CD4-positive, alpha-beta T cell treated with Interleukin-1 beta for 1 hour (primary cell): ENCODE measurements at places on chromosomes 4 and X.

DNA sequence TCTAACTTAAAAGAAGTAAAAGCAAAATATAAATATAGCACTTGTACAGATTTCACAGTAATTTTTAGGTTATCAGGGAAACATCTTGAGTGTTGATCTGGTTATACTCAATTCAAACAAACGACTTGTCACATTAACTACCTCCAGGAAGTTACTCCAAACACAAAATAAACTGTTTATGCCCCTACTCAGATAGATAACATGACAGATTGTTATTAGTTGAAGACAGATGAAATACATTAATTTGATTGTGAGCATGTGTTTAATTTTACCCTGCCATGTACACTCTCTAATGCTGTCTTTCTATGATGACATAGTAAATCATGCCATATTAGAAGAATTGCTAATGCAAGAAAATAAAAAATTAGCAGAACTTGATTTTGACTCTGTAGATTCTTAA is 88.0 kb downstream of the RAB28 start:
- DNase-seq = no peak

DNA sequence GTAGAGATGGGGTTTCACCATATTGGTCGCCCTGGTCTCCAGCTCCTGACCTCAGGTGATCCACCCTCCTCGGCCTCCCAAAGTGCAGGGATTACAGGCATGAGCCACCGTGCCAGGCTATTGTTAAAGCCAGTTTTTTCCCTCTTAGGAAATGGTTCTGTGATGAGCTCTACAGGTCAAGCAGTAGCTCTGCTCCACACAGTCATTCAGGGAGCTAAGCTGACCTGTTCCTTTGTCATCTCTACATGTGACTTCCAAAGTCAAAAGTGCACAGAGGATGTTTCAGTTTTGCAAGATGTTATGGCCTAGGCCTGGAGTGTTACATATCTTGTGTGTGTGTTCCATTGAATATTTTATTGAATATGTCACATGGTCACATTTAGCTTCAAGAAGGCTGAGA is 11.4 kb downstream of the MCUB start:
- DNase-seq = no peak

DNA sequence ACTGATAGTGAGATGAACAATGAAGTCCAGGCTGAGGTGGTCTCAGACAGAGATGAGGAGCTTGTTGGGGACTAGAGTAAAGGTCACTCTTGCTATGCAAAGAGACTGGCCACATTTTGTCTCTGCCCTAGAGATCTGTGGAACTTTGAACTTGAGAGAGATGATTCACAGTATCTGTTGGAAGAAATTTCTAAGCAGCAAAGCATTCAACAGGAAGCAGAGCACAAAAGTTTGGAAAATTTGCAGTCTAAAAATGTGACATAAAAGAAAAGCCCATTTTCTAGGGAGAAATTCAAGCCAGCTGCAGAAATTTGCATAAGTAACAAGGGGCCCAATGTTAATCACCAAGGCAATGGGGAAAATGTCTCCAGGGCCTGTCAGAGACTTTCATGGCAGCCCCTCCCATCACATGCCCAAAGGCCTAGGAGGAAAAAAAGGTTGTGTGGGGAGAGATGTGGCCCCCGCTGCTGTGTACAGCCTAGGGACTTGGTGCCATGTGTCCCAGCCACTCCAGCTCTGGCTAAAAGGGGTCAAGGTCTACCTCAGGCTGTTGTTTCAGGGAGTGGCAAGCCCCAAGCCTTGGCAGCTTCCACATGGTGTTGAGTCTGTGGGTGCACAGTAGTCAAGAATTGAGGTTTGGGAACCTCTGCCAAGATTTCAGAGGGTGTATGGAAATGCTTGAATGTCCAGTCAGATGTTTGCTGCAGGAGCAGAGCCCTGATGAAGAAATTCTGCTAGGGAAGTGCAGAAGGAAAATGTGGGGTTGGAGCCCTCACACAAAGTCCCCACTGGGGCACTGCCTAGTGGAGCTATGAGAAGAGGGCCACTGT is 262.8 kb downstream of the DKK2 start:
- no peak for DNase-seq

- DNase-seq = no peak
These were observed 23.9 kb upstream of the CXCL13 start for GRCh38 chr4:77581724-77582123.

DNA sequence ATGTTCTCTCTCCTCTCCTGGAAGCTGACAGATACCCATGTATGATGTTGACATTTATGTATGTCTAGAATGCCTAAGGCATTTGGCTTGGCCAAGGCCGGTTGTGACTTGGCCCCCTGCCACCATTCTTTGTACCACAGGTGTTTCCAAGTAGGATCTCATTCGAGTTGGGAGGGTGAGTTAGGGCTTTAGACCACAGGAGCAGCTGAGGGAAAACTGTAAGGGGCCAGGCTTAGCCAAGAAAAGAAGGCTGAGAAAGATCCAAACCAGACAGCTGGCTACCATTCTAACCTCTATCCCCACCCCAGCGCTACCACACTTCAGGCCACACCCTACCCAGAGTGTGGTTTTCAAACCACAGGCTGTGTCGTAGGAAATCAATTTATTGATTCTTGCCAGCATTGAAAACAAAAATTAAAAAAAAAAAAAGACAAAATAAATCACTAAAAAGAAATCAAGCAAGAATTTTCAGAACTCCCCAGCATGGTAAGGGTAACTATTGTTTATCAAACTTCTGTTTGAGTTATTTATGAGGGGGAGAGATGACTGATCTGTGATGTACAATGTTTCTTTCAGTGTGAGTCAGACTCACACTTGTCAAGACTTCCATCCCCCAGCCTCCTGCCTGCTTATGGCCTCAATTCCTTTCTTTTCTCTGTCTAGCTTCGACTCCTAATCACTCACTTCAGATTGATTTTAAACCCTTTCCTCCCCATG is 9.9 kb downstream of the TMSB4X start:
- peak; percentile 59 for DNase-seq

DNA sequence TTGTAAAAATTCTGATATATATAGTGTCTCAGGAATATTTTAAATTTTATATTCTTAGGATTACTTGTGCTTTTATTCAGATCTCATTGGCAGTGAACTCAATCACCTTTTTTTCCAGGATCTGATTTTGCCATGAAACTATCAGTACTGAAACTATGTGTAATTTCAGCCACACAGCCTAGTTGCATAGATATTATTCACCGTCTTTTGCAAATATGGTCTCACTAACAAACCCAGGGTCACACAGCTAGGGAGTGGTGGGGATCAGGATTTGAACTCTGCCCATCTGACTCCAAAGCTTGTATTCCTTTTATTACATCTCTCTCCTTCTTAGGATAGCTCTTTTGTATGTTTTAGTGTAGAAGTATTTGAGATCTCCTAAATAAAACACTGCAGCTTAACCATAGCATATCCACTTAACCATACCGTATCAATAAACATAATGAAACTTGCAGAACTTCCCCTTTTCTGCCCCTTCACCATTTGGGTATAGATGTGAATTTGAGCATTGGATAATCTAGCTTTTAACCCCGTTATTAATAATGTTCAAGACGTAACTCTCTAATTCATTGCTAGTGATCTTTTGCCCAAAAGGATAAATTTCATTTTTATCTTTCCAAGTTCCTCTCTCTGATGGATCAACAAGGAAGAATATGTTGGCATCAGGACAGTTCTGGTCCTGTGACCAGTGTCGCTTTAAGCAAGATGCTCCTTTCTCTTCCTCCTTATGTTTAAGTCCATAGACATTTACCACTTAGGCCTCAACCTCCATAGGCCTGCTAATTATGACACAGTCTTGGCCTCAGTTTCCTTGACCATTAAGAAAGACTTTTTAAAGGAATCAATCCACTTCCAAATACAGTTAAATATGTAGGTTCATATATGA is 74.6 kb downstream of the RAPGEF2 start:
- DNase-seq = no peak

GRCh38 chrX:22541926-22542325 is 269.2 kb downstream of the CBLL2 start:
- DNase-seq = no peak

GRCh38 chrX:666762-667720 is 36.5 kb downstream of the SHOX start:
- no peak for DNase-seq

DNA sequence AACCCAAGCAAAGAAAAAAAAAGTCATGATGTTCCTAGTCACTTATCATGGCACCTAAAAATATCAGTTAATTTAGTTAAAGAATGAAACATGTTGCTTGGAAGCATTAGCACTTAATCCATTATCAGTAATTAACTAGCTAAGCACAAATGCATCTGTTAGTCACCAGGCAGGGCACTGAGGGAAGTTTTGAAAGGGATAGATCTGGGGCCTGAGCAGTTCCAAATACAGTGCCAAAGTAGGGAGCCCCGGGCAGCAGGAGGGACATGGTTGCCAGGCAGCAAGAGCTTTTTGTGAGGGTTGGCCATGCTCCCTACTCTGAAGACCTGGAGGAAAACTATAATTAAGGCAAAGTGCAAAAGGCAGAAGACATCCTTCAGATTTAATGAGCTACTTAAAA is 62.0 kb downstream of the PHKA1 start:
- no peak for DNase-seq

GRCh38 chr4:26621366-26621765 is 37.5 kb downstream of the TBC1D19 start:
- no peak for DNase-seq

- DNase-seq = no peak
These were observed 464 bp downstream of the RASGEF1B start for GRCh38 chr4:81471298-81471587.

DNA sequence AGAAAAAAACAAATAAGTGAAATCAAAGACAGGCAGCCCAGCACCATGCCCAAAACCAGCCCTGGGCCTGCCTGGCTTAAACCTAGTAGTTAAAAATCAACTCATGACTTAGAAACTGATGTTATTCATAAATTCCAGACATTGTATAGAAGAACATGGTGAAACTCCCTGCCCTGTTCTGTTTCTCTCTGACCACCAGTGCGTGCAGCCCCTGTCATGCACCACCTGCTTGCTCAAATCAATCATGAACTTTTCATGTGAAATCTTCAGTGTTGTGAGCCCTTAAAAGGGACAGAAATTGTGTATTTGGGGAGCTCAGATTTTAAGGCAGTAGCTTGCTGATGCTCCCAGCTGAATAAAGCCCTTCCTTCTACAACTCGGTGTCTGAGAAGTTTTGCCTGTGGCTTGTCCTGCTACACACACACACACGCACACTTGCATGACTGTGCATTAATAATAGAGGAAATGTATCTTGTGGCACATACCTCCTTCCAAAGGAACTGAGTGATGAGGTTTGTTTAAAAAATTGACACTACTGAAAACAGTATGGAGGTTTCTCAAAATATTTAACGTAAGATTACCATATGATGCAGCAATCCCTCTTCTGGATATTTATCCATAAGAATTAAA is 39.2 kb upstream of the UGT2B7 start:
- no peak for DNase-seq

DNA sequence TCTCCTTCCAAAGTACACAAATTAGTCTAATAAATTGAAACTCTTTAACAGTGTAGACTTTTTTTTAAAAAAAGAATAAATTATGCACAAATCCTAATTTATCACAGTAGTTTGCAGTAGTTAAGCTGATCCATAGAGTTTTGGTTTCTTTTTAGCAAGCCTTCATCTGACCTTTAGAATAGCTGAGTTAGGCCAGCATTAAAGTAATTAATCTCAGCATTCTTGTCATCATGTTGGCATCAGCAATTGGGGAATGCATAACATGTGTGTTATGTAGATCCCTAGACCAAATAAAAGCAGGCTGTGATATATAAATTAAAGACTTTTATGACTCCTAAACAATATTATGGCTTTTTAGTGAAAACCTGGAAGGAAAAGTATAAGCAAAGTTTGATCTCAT is 426.5 kb upstream of the PABPC4L start:
- DNase-seq = no peak

DNA sequence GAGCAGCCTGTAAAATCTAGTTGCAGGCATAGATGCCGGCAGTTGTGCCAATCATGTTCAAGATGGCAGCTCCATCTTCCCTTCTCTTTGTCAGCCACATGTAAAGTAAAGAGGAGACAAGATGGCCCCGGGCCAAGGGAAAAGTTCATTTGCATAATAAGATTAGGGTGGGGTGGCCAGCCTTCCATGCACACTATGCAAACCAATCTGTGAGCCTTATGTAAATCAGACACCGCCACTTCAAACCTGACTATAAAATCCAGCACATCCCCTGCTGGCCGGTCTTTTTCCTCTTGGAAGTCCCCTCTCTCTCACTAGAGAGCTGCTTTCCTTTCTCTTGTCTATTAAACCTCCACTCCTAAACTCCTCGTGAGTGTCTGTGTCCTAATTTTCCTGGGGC is 78.9 kb upstream of the CBR4 start:
- DNase-seq = no peak

DNA sequence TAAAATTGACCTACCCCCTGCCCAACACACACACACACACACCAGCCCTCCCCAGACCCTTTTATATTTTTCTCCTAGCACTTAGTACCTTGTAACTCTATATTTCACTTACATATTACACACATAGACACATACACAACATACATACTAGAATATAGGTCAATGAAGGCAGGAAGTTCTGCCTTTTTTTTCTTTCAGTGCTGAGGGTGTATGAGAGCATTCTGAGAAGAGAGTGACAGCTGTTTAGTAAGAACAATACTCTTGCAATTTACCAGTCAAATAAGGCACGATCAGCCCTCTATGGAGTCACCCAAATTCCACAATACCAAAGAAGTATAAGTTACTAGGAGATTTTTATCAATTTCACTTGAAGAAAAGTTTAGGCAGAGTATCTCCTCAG is 33.5 kb downstream of the ACE2 start:
- no peak for DNase-seq

DNA sequence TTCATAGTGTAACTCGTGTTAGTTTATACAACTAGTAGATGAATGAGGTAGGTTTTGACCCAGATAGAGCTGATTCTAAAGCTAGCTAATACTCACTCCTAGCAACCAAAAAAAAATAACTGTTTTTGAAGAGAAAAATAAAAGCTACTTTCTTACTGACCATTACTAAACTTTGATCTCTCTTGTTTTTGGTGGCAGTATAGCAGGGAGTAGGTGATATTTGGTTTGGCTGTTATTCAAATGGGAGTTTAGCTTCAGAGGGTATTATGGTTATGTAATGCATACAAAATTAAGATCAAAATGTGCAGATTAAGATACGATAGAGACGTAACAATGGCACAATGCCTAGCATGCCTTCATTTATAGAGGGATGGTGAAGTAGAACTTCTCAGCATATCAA is 1104.5 kb downstream of the PCDH19 start:
- no peak for DNase-seq

DNA sequence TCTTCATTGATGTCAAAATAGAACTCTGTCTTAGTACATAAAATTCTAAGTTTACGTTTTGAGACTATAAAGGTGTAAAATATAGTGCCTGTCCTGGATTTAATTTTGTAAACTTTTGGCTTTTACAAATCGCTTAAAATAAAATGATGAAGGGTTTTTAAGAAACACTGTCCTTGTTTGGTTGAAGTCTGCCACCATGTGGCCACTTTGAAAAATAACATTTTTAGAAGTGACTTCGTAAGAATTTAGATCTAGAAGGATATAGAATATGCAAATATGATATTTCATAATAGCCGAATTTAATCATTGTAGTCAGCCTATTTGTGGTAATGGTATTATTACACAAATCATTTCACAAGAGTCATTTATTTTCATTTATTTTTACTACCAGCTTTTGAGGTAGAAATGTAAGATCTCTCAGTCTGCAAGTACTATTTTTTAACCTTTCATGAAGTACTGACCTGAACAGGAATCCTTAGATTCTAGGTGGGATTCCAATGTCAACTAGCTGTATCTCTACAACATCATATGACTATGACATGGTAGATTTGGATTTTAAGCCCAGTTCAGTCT is 31.0 kb upstream of the FAT4 start:
- no peak for DNase-seq

GRCh38 chr4:55157559-55158277 is 32.3 kb upstream of the KDR start:
- no peak for DNase-seq

- no peak for DNase-seq
These were observed 153.5 kb downstream of the STK32B start for GRCh38 chr4:5204781-5205180.
